ENCODE measurements at places on chromosomes 5 and 9.

- DNase-seq, result no peak
These were observed 149.7 kb upstream of the SV2C start for GRCh38 chr5:75933489-75933888.

DNA sequence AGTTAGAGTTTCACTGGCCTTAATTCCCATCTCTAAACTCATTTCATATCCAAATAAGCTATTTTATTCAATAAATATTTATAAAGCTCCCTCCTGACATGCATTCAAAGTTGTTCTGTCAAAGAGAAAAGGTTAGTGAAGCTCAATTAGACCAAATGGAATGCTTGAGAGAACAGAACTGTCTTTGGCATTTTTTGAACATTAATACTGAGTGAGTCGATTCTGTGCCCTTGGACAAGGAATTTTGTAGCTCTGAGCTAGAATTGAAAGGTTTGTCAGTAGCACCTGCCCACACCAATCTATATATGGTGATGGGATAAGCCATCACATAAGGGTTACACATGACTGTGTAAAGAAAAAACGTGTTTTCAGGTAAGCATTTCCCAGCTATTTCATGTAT, 631.2 kb upstream of the CCNG1 start:
- DNase-seq, result no peak

- DNase-seq, result no peak
These were observed 319.1 kb downstream of the ANXA1 start for GRCh38 chr9:73470766-73471165.

DNA sequence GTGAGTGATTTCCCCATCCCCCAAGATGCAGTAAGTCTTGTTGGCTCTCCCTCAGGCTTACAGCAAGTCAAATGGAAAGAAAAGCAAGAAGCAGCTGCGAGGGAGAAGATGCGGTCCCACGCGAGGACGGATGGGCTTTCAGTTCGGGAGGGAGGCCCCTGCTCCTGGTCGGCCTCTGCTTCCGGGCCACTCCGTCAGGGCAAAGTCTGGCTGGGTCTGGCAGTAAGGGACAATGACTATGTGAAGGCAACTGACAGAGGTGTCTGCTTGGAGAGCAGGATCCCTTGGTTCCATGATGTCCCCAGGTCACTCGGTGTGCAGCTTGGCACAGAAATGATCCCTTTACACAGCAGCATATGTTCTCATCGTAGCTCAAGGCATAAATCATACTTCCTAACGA, 146.7 kb downstream of the HSPA4 start:
- no peak for DNase-seq

- no peak for DNase-seq
These were observed 676.5 kb downstream of the DMRTA1 start for GRCh38 chr9:23123048-23123632.

DNA sequence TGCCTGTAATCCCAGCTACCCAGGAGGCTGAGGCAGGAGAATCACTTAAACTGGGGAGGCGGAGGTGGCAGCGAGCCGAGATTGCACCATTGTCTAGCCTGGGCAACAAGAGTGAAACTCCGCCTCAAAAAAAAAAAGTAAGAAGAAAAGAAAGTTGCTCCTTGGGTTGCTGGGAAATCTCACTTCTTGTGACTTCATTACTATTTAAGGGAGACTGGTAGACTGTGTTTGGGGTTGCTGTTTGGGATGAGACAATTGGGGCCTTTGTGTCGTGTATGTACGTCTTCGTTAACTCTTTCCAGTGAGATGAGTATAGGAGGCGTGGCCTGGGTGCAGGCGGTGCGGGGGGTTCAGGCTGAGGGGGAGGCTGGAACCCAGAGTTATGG, 11.6 kb downstream of the NDST1 start:
- no peak for DNase-seq

DNA sequence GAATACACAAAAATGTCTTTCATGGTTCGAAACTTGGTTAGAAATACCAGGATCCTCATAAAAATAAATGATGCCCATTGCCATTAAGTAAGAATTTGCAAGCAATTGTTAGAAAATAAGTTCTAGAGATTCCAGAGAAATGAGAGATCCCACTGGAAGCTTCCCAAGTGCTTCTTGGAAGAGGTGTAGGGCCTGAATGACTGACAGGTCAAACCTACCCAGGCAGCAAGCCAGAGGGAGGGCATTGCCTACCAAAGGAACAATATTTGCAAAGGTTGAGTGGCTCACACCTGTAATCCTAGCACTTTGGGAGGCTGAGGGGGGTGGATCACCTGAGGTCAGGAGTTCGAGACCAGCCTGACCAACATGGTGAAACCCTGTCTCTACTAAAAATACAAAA, 777.0 kb upstream of the WWC1 start:
- DNase-seq, result no peak

- DNase-seq, result no peak
These were observed 21.3 kb upstream of the GBGT1 start for GRCh38 chr9:133184971-133185370.

DNA sequence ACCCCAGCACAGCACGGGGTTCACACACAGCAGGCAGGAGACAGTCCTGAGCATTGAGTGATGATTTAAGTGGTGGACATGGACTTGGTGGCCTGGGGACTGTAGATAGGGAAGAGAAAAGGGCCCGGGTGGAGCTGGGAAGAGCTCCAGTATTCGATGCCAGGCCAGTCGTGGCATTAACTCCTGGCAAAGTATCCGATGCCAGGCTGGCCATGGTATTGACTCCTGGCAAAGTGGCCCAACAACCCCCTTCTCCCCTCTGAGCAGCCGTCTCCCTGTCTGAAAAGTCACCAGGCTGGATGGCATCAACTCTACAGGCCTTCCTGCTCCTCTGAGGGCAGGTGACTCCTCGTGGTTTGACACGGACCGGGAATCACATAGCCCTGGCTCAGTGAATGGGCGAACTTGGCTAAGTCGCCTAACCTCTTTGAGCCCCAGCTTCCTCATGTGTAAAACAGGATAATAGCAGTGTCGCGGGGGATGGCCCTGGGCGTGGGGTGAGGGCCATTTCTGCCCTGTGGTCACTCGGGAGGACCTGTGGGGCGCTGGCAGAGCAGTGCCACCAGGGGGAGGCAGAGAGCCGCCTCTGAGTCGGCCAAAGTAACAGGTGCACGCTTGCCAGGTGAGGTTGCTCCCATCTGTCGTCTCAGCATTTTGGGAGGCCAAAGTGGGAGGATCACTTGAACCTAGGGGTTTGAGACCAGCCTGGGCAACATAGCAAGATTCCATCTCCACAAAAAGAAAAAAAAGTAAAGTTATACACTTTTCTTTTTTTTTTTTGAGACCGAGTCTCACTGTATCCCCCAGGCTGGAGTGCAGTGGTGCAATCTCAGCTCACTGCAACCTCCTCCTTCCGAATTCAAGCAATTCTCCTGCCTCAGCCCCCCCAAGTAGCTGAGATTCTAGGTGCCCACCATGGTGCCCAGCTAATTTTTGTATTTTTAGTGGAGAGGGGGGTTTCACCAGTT, 5.7 kb upstream of the SEC16A start:
- DNase-seq, result peak; percentile 84

DNA sequence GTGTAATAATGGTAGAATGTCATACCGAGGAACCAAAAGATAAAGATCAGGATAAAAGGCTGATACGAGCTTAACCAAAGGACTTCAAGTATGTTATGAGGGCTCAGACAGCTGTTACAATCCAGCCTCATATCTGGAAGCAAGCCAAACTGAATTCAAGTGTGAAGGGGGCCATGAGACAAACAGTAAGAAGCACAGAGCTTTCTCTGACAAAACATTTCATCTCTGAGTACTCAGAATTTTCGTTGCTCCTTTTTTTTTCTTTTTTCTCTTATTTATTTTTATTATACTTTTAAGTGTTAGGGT, 52.9 kb upstream of the CD180 start:
- DNase-seq, result no peak

GRCh38 chr9:127162046-127162863, 39.8 kb upstream of the ANGPTL2 start:
- no peak for DNase-seq

- no peak for DNase-seq
These were observed 42.2 kb upstream of the FSD1L start for GRCh38 chr9:105405514-105406131.

DNA sequence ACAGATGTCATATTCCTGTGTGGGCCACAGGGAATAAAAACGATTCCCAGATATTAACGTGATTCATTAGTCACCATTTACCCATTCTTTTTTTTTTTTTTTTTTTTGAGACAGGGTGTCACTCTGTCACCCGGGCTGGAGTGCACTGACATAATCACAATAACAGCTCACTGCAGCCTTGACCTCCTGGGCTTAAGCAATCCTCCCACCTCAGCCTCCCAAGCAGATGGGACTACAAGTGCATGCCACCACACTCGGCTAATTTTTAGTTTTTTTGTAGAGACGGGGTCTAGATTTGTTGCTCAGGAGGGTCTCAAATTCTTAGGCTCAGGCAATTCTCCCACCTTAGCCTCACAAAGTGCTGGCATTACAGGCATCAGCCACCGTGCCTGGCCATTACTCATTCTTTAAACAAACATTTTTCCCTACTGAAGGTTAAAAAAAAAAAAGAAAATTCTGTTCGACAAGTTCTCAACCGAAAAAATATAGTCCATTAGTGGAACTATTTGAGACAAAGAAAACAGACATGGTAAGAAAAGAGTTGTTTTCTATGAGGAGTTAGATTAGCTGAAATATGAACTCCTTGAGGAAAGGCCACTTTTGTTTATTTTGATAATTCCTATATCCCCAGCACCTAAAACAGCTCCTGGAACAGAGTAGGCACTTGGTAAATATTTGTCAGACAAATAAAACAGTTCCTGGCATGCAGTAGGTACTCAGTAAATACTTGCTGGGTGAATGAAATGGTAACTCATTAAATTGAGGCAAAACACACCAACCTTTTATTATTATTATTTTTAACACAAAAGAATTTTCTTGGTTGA, 32.1 kb upstream of the PDCL start:
- no peak for DNase-seq

- DNase-seq, result no peak
These were observed 420.6 kb downstream of the CTNND2 start for GRCh38 chr5:11483630-11484029.

DNA sequence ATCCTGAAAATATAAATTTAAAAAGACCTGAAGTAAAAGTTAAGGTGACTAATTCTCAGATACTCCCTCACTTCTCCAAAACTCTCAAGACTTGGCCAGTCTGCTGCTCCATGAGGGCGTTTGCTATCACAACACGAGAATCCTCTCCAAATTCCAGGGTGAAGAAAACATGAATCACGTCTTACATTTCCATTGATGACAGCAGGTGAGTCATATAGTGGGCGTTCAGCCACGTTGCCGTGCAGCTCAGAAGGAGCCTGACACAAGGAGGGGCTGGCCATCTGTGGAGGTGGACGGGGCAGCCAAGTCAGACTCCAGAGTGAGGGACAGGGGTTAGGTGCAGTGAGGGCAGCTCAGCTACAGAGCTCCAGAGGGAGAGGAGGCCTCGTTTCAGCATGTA, 555.1 kb upstream of the ADAMTS16 start:
- DNase-seq, result no peak

DNA sequence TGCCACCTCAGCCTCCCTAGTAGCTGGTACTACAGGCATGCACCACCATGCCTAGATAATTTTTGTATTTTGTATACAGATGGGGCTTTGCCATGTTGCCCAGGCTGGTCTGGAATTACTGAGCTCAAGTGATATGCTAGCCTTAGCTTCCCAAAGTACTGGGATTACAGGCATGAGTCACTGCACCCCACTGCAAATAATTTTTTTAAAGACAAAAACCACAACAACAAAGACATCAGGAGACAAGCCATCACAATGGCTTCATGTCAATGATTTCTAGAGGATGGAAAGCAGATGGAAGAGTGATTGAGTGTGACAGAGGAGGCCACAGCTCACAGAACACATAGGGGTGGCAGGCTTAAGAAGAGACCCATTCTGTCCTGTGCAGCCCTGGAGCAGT, 97.9 kb upstream of the PCSK1 start:
- DNase-seq, result no peak

DNA sequence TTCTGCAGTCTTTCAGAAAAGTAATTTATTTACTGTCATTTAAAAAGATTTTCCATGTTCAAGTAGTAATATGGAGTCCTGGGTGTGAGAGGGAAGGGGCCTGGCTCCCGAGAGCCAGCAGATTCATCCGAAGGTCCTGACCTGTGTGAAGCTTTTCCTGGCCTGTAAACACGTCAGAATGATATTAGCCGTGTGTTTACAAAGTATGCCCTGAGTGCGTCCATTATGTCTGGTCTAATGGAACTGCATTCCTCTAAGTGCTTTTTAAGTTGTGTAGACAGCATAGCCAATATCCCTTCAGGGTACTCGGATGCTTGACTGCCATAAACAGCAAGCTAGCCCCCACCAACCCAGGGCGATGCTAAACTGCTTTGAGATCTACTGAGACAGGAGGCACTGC, 495.2 kb downstream of the AGTPBP1 start:
- DNase-seq, result no peak

DNA sequence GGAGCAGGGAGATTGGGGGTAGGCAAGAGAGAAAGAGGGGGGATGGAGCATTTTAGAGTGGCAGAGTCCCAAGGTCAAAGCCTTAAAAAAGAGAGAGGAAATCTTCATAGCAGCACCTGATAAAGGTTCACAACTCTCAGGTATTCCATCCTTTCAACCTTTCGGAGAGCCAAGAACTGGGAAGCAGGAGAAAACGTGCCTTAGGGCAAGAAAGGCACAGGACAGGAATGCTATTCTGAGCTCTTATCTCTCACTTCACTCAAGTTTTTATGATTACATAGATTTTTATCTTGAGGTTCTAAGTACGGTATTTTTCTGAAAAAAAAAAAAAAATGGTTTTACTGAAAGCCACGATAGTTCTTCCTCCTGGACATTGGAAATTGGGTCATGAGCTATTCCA, 34.5 kb upstream of the SMAD5 start:
- DNase-seq, result no peak

- DNase-seq, result no peak
These were observed 103.4 kb upstream of the GNA14 start for GRCh38 chr9:77751341-77752091.

GRCh38 chr5:54062958-54063357, 247.4 kb downstream of the ARL15 start:
- no peak for DNase-seq

DNA sequence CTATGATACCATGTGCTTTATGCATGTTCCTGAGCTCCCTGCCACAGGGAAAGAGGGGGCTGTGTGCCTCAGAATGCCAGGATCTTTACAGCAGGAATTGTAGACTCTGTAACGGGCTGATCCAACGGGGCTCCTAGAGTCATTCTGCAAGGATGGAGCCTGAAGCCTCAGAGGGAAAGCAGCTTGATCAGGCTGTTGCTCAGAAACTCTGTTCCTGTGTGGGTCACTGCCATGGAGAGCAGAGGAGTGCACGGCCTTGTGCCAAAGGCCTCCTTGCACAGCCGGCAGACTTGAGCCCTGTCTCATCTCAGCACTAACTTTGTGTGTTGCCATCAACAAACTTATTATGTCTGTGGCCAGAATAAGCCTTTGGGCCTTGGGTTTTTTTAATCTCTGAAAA, 51.8 kb downstream of the AMBP start:
- no peak for DNase-seq

DNA sequence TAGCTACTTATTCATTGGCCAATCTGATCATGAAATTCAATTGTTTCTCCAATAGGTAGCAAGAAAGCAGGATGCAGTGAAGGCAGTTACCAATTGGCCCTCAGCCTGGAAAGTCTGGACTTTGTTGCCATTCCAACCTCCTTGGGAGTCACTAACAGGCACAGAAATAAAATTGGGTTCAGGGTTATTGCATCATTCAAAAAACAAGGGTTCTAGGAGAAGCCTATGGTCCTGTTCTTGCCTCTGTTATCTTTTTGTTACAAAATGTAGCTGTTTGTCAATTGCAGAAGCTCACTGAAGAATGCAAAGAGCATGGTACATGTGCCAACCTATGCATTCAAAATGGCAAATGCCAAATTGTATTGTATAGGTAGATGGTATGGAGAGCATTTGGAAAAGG, 51.0 kb upstream of the CCNG1 start:
- no peak for DNase-seq
